Stimulated activated naive CD4-positive, alpha-beta T cell (primary cell): ENCODE measurements at places on chromosomes 7 and 10.
A peak's percentile ranks its signal among the peaks of the same experiment; 100 is the strongest.

DNA sequence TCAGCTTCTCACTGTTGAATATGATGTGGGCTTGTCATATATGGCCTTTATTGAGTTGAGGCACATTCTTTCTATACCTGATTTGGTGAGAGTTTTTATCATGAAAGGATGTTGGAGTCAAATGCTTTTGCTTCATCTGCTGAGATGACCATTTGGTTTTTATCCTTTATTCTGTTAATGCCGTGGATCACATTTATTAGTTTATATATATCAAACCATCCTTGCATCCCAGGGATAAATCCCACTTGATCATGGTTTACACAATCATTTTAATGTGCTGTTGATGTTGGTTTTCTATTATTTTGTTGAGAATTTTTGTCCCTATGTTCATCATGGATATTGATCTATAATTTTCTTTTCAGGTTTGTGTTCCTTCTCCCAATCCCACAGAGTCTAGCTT is 67.0 kb downstream of the EBLN1 start:
- DNase-seq: no peak

DNA sequence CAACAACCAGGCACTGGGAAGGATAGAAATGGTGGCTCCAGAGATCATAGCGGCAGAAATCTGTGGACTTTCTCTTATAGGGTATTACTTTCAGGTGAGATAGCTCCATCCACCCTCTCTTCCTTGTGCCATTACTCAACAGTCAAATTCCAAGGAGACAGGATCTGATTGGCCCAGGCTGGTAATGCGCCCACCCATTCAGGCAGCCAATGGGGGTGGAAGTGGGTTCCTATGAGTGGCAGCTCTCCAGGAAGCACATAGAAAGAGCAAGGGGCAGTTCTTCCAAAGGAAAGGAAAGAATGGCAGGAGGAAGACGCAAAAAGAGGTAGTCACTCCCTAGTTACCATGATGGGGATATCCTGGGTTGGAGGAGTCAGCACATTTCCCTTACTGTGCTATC is 94.4 kb downstream of the STRA8 start:
- no peak for DNase-seq

DNA sequence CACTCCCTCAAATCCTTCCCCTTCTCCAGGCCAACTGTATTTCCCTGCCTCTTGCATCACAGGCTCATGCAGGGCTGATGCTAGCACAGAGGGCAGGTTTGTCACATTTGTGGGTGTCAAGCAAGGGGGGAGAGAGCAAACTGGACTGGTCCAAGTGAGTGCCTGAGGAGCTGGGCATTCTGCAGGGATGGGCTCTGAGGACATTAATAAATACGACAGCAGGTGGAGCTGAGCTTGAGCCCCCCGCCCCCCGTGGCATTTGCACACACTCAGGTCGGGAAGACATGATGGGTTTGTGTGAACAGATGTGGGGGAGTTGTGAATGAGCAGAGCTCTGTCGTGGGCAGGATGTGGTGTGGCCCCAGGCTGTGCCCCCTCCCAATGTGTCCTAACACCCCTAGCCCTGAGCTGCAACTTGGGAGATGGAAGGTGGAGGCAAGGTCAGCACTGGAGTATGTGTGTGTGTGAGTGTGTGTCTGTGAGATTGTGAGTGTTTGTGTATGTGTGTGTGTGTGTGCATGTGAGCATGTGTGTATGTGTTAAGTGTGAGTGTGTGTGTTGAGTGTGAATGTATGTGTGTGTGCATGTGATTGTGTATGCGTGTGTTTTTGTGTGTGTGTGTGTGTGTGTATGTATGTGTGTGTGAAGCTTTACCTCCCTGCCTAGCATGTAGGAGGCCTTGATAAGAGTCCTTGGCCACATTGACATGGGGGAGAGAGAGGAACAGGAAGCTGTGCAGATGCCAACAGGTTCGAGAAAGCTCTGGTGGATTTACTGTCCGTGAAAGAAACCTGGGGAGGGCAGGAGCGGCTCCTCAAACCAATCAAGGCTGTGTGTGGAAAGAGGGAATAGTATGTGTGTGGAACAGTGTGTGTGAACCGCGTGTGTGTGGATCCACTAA is 9.1 kb downstream of the RASSF4 start:
- no peak for DNase-seq

DNA sequence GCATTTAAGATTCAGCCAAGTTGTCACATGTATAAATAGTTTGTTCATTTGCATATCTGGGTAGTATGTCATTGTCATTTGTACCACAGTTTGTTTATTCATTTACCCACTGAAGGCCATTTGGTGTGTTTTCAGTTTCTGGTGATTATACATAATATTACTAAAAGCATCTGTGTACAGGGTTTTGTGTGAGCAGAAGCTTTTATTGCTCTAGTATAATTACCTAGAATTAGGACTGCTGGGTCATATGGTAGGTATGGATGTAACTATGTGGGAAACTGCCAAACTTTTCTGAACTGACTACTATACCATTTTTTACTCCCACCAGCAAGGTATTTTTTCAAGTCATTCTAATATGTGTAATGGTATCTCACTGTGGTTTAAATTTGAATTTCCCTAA is 584.0 kb upstream of the GHITM start:
- DNase-seq: no peak

DNA sequence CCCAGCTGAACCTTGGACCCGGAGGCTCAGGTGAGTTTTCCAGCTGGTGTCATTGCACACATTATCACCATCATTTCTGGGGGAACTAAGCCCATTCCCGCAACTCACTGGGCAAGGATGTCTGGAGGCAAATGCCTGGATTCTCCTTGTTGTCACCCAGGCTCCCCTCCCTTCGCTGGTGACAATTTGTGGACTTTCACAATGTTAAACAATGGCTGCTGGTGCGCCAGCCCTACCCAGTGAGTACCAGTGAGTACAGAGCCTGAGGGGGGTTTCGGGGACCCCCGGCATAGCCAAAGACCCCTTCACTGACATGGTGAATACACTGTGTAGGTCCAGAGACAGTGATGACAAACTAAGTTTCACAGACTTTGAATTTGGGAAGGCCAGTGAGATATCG is 189.2 kb downstream of the ADARB2 start:
- no peak for DNase-seq

DNA sequence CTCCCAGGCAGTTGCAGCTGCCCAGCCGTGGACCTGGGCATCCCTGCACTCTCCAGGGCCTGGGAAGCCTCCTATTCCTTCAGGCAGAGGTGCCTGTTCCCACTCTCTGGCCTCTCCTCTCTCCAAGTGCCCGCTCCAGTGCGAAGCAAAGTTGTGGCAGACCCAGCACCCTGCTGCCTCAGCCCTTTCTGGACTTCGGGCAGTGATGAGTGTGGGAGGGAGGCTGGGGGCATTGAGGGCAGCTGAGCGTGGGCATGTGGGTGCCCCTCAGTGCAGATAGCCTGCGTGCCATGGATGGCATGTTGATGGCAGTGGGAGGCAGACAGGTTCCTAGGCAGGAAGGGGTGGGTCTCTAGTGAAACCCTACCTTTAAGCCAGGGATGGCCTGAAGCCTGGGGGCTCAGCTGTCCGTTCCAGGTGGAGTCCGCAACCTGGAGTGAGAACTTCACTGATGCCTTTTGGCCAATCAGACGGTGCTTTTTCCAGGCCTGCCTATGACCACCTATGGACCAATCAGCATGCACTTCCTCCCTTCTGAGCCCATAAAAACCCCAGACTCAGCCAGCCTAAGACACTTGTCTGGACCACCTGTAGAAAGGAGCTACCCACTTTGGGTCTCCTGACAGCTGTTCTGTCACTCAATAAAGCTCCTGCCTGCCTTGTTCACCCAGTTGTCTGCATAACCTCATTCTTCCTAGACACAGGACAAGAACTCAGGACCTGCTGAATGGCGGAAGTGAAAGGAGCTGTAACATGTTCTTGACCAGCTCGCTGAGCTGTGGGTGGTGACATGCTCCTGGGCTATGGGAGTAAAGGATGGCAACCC is 26.1 kb downstream of the SVIL start:
- DNase-seq: no peak

DNA sequence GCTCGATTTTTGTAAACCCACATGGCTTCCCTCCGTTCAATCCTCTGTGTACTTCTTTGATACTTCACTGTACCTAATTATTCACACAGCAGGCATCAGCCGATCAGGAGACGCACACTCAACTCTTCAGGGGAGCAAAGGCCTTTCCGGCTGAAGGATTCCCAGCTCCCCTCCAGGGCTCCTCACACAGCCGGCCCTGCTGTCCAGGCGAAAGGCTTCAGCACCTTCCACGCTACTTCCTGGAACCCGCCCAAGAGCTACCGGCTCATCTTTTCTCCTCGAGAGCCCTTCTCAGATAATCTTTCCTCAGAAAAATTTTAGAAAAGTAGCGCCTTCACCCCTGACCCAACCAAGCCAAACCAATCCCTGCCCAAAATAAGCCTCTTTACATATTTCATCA is 270.4 kb downstream of the ZMYND11 start:
- no peak for DNase-seq

DNA sequence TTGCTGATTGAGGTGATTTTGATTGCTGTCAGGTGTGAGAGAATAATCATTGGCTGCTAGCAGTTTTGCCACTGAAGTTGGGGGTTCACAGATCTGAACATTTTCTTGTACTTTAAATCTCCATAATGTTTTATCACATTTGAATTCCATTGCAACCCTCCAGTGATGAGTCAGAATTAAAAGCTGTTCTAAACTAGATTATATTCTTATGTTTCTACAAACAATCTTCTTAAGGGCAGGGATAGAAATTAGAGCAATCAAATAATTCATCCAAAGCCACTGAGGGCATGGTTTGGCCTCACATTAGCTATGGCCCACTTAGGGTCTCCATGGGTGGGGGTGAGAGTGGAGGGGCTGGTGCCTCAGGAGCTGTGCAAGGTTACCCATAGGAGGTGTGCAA is 53.0 kb upstream of the RPA3 start:
- no peak for DNase-seq

DNA sequence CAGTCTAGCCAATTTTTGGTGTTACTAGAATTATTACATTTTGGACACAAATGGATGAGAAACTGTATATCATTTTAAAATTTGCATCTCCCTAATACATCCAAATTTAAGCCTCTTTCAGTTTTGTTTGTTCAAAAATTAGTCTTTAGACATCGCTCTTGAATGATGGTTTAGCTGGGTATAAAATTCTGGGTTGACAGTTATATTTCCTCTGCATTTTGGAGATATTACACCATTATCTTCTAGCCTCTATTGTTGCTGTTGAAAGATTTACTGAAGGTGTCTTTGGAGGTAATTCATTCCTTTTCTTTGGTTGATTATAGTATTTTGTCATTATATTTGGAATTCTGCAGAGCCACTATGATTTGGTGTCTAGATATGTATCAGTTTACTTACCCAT is 116.5 kb downstream of the COL26A1 start:
- DNase-seq: no peak

- no peak for DNase-seq
These were observed 85.4 kb upstream of the PDGFA start for GRCh38 chr7:604884-605531.

- no peak for DNase-seq
These were observed 83.6 kb downstream of the NRCAM start for GRCh38 chr7:108372618-108373017.

DNA sequence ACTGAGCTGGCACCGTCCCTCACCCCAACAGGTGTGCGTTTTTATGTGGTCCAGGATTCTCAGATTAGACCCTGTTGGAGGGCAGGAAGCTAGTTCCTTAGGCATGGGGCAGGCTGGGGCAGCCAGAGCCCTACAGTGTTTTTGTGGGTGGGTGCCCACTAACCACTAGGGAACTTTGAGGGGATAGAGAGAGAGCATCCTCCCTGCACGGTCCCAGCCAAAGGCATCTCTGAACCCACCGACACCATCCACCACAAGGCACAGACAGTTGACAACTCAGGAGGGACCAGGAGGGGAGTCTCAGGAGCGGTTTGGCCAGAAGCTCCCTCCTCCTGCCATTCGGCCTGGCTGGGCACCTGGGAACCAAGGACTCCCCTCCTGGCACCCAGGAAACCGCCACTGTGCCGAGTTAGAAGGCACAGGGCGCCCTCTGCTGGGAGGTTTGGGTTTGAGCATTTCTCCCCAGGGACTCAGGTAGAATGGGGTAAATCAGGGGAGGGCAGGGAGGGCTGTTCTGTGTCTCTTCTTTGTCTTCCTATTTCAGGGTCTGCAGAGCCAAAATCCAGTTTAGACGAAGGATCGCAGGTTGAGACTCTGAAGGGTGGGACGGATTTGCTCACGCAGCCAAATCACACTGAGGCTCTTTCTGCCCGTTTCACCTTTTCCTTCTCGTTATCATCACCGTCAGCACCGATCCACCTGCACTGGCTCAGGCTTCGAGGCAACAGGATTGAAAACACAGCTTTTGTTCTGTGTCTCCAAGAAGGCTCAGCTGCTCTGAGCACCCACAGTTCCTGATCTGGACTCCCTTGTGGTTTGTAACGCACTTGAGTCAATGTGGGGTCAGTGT is 84.8 kb upstream of the COL13A1 start:
- peak; percentile 22 for DNase-seq
